ENCODE measurements at places on chromosomes 5 and 9.
A peak's percentile ranks its signal among the peaks of the same experiment; 100 is the strongest.

DNA sequence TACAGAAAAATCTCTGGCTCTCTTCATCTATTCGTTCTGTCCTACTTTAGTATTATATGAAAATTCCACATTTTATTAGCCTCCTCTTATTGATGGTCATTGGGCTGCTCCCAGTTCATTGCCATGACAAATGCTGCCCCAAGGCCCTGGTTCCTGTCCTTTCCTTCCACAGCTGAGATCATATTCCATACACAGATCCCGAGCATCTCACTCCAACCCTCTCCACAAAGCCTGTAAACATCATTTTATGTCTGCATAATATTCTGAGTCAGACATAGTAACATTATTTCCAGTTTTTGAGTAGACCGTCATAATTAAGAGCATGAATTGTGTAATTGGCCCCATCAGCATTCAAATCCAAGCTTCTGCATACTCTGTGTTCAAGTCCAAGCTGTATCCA lies 86.3 kb downstream of the MVB12B start:
- no peak for DNase-seq

GRCh38 chr9:137619240-137620047 lies 639 bp downstream of the EHMT1 start:
- peak; percentile 49 for DNase-seq

GRCh38 chr5:127011961-127012644 lies 18.3 kb downstream of the MARCHF3 start:
- DNase-seq: no peak

DNA sequence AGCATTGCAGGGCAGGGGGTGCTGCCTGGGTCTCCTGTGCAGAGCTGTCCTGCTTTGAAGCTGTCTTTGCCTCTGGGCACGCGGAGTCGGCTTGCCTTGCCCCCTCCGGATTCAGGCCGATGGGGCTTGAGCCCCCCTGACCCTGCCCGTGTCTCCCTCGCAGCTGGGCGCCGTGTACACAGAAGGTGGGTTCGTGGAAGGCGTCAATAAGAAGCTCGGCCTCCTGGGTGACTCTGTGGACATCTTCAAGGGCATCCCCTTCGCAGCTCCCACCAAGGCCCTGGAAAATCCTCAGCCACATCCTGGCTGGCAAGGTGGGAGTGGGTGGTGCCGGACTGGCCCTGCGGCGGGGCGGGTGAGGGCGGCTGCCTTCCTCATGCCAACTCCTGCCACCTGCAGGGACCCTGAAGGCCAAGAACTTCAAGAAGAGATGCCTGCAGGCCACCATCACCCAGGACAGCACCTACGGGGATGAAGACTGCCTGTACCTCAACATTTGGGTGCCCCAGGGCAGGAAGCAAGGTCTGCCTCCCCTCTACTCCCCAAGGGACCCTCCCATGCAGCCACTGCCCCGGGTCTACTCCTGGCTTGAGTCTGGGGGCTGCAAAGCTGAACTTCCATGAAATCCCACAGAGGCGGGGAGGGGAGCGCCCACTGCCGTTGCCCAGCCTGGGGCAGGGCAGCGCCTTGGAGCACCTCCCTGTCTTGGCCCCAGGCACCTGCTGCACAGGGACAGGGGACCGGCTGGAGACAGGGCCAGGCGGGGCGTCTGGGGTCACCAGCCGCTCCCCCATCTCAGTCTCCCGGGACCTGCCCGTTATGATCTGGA lies 2.7 kb downstream of the CEL start:
- DNase-seq: no peak

GRCh38 chr9:26229324-26230054 lies 551.2 kb upstream of the TUSC1 start:
- DNase-seq: no peak

All from fibroblast of mammary gland (primary cell).